ENCODE measurements at places on chromosomes 5 and 9. TPM values are rescaled to one million over a fixed set of nuclear protein-coding genes. Genes with fewer than 3 reads are reported as not detected.
A peak's percentile ranks its signal among the peaks of the same experiment; 100 is the strongest.

LPAR1 gene
- 16.5 TPM for total RNA-seq

- no peak for DNase-seq
Observed at GRCh38 chr5:134450374-134450773, 38.7 kb upstream of the CDKN2AIPNL start.

PHYHD1 gene
- 6.6 TPM for total RNA-seq

GRCh38 chr9:90830977-90831376, 29.4 kb downstream of the SYK start:
- DNase-seq = no peak

FOXD4L6 gene
- total RNA-seq = not detected

GRCh38 chr5:36581070-36581469, 25.3 kb upstream of the SLC1A3 start:
- DNase-seq = no peak

GCNT4 gene
- total RNA-seq = 0.25 TPM

BTNL3 gene
- 38.0 TPM for total RNA-seq

GARNL3 gene
- 4.1 TPM for total RNA-seq

CD180 gene
- total RNA-seq = 1.4 TPM

- peak; percentile 53 for DNase-seq
Observed at GRCh38 chr5:88675708-88676636, 207.0 kb downstream of the MEF2C start.

DNA sequence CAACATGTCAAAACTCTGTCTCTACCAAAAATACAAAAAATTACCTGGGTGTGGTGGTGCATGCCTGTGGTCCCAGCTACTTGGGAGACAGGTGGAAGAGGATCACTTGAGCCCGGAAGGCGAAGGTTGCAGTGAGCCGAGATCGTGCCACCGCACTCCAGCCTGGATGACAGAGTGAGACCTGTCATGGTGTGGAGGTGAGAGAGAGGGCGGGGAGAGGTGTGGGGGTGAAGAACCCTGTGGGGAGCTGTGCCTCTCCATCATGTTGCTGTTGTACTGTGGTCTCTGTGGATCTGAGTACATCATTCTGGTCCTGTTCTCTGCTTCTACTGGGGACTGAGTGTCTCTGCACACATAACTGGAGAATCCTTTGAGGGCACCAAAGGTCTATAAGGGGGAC, 11.3 kb upstream of the SLC34A1 start:
- DNase-seq = no peak

- DNase-seq = no peak
Observed at GRCh38 chr5:128228008-128228407, 144.4 kb downstream of the SLC12A2 start.

SH3RF2 gene
- 59.3 TPM for total RNA-seq

CDX1 gene
- 498 TPM for total RNA-seq

DNA sequence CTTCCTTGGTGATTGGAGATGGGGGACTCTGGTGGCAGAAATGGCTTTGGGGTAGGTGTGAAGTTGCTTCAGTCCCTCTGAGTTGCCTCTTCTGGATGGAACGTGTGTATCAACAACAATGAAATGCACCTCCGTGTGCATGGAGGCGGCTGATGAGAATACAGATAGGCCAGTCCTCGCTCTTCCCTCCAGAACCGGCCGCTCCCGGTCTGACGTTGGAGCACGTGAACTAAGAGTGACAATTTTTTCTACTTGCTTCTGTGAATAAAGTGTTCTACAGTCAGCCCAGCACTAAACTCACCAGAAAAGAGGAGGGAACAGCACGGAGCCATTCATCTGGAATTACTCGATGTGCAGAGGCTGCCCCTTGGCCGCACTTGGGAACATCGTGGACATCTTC, 90.7 kb downstream of the ANKRD33B start:
- no peak for DNase-seq

GRCh38 chr5:111820072-111820471, 63.1 kb upstream of the NREP start:
- no peak for DNase-seq

GRCh38 chr9:81787747-81788632, 98.6 kb upstream of the TLE1 start:
- peak; percentile 53 for DNase-seq

SPINK7 gene
- not detected for total RNA-seq

GRCh38 chr9:70609542-70610286, 195.3 kb upstream of the KLF9 start:
- DNase-seq = no peak

PRDM9 gene
- total RNA-seq = not detected

DNA sequence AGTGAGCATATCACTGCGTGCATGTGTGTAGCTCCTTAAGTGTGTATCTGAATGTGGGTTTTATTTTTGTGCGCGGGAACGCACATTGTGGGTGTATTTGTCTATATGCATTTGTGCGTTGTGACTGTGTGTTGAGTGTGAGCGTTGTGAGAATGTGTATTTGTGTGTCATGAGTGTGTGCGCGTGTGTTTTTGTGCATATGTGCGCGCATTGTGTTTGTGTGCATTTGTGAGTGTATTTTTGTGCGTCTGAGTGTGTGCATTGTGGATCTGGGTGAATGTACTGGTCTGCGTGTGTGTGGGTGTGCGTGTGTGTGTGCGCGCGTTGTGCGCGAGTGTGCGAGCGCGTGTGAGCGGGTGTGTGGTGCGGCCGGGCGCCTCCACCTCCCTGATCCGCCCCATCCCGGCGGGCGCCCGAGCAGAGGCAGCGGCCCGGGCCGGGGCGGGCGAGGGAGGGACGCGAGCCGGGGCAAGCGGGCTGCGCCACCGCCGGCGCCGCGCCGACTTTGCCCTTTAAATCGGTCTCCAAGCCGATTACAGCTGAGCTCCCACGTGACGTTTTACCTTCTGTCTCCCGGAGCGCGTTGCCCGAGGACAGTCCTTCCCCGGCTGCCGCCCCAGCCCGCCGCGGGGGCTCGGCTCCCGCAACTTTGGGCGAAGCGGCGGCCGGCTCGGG, at the start of gene RASGRF2:
Gene RASGRF2 (plus strand): TSS at position 596 of the 675 bp plus-strand sequence. CDS start 376 bp downstream, outside the sequence.
- DNase-seq = peak; percentile 66

DNA sequence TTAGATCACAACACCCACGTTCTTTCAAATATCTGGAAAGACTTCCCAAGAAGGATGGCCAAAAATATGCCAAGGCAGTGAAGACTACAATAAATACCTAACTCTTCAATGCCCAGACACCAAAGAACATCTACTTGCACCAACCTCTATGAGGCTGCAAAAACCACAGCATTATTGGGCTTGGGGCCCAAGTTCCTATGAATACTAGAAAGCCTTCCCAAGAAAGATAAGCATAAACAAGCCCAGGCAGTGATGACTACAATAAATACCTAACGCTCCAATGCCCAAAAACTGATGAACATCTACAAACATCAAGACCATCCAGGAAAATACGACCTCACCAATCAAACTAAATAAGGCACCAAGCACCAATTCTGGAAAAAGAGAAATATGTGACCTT, 41.3 kb downstream of the AP3B1 start:
- no peak for DNase-seq

GRCh38 chr9:6054280-6055099, 39.1 kb upstream of the RANBP6 start:
- peak; percentile 63 for DNase-seq

GRCh38 chr5:56170557-56170956, 62.6 kb downstream of the ANKRD55 start:
- DNase-seq = no peak

DNA sequence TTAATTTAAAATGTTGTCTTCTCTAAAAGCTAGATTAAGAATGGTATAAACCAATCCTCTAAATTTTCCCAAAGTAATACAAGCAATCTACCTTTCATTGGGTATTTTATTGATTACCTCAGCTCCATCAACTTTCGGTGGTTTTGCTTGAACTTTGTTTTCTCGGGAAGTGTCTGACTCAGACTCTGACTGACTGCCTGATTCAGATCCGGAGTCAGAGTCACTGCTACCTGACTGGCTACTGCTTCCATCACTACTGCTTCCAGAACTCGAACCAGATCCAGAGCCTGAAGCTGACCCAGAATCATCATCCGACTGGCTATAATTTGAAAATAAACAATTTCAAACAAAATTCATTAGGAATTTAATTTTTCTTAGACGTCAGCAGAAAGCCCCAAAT, 24.0 kb downstream of the CHD1 start:
- DNase-seq = no peak

NDOR1 gene
- total RNA-seq = 11.7 TPM

- DNase-seq = no peak
Observed at GRCh38 chr5:103374473-103374963, 116.0 kb downstream of the MACIR start.

DNA sequence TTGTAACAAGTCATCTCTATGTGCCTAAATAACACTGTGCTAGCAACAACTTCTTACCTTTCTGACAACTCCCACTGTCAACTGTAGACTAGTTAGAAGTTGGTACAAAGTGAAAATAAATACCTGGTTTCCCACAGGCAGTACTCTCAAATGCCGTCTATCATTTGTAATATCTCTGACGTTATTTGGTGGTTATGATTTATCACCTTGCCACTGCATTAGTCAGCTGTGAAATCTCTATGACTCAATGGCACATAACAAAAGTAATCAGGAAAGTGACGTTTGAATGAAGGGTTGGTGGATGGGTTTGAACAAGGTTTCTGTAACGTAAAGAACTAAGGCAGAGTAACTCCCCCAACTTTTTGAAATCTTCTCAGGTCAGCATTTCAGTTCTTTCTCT, 592.3 kb downstream of the MAT2B start:
- no peak for DNase-seq

CNTNAP3 gene
- total RNA-seq = 0.62 TPM

DNA sequence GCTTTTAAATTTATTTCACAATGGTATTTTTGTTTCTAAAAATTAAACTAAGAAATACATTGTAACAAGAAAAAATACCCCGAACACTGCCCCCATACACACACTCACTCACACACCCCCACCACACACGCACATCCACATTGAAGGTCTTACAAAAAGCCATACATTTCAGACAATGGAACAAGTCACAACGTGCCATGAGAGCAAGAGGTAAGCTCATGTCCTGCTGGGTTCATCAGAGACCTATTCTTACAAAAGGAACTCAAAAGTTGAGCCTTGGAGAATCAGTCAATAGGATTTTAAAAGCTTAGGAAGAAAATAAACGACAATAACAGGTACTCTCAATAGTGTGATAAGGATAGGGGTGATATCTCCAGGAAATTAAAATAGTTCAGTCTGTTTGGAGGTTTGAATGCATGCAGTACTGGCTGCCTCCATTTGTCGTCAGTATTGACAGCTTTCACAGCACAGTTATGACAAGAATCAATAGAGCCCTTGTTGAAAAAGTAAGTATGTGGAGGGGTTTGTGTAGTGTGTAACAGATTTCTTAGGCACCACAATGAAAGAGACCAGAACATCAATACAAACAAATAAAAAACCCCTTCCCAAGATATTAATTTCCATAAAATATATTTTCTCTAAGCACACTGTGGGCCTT, 1826.2 kb upstream of the CDH6 start:
- no peak for DNase-seq

DNA sequence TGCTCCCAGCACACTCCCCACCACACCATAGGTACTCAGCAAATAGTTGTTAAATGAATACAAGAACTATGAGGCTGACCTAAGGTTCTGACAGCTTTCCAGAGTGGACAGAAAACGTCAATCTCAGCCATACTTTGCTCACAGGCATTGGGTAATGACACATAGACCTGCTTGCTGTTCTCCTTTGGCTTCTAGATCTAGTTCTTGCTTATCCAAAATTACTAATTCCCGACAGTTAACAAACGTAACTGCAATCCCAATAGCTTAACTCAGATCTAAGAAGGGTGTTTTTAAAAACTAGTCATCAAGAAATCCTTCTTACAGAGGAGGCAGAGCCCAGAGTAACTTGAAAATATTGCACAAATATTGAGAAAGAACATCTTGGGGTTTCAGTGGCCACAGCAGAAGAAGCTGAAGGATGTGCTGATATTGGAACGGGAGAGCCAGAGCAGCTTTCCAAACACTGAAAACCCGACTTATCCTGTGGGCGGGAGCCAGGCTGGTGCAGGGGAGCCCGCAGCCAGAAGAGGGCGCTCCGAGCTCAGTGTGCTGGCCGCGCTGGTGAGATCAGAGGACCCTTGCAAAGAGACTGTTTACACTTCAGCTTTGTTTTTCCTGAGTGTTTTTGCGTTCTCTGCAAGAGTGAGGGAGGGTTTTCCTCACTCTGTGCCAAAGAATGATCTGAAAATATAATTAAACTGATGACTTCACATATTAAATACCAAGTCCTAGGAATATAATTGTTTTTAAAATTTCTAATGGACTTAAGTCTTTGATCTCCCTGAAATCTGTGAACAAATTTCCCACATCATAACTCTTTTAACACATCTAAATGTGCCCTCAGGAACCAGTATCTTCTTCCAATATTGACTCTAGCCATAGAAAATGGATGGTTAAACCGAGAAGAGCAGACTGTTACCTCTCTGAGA, 30.3 kb downstream of the FGF1 start:
- peak; percentile 79 for DNase-seq

PIP5K1B gene
- 59.2 TPM for total RNA-seq

- no peak for DNase-seq
Observed at GRCh38 chr9:114619191-114619761, 8.2 kb downstream of the TMEM268 start.

- no peak for DNase-seq
Observed at GRCh38 chr5:83322273-83322924, 149.1 kb upstream of the VCAN start.

- DNase-seq = peak; percentile 45
Observed at GRCh38 chr5:67773411-67774266, 441.9 kb upstream of the PIK3R1 start.

PCDHGA6 gene
- total RNA-seq = 0.82 TPM

GRCh38 chr5:120586646-120587045, 122.5 kb downstream of the PRR16 start:
- DNase-seq = no peak

DNA sequence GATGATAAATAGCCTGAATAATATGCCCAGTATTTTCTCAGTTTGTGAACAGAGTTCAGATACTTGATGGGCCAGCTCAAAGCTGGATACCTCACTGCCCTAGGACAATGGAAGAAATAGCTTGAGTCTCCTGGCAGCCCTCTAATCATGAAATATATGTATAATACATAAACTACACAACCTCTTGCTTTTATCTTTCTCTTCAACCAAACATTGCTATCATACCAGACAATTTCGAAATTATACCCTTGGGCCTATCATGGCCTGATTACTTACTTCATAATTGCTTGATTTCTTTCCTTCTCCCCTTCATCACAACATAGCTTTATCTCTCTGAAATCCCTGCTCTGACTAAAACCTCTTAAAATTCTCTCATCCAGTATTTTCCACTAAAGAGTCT, 1144.9 kb upstream of the C9orf72 start:
- DNase-seq = no peak

DNA sequence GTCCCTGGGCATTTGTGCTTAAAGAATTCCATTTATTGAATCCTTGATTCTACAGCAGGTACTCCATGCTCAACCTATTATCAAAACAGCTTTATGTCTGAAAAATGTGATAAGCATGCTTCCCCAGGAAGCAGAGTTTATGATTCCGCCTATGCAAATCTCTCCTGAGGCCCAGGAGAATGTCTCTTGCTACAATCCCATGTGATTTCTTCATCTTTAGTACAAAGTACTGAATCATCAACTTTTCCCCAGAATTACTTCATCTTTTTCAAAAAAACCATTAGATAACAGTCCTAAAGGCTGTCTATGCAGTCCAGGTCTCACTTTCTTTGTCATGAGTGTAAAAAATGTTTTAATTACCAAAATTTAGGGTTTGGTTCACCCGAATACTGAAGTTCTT, 130.2 kb upstream of the ADAMTSL1 start:
- DNase-seq = no peak

All from colonic mucosa (tissue), 4 donors.